ENCODE measurements at places on chromosomes 4 and X. TPM values are rescaled to one million over a fixed set of nuclear protein-coding genes. Genes with fewer than 3 reads are reported as not detected.

Gene GYPA
- not detected for total RNA-seq

Gene COL4A6
- 1.1 TPM for total RNA-seq

Gene EXOSC9
- 43.9 TPM for total RNA-seq

Gene MTHFD2L
- total RNA-seq = 12.1 TPM

Gene SAT1
- total RNA-seq = 97.9 TPM

Gene AMTN
- total RNA-seq = not detected

Gene RBMX2
- 19.5 TPM for total RNA-seq

Gene NWD2
- not detected for total RNA-seq

Gene CXCL3
- total RNA-seq = 1.1 TPM

Gene USP17L27
- total RNA-seq = not detected

Gene SMIM20
- total RNA-seq = 45.7 TPM

Gene XAGE2
- total RNA-seq = not detected

Gene SPATA18
- total RNA-seq = 1.4 TPM

Gene TMPRSS11D
- not detected for total RNA-seq

Gene UGT2B10
- total RNA-seq = not detected

Gene SLC26A1
- not detected for total RNA-seq

Gene PAGE1
- total RNA-seq = 2.7 TPM

Gene ARHGAP36
- not detected for total RNA-seq

Gene CDKL5
- total RNA-seq = 2.7 TPM

Gene USO1
- total RNA-seq = 45.9 TPM

Gene C4orf50
- not detected for total RNA-seq

Gene ABCD1
- 9.8 TPM for total RNA-seq

Gene NHSL2
- 0.36 TPM for total RNA-seq

Gene ARMCX1
- total RNA-seq = 25.3 TPM

Gene DCLK2
- 4.1 TPM for total RNA-seq

Gene XK
- under 0.01 TPM for total RNA-seq

Gene FOXO4
- 4.2 TPM for total RNA-seq

Gene ANXA10
- not detected for total RNA-seq

Gene GYPE
- total RNA-seq = not detected

Gene NLRP2B
- not detected for total RNA-seq

Gene MYOZ2
- 0.29 TPM for total RNA-seq

All from RPMI7951 (cell line).